ENCODE measurements at places on chromosomes 3 and 15.

GRCh38 chr15:57609805-57610529 is 18.3 kb downstream of the MYZAP start:
- no peak for DNase-seq

DNA sequence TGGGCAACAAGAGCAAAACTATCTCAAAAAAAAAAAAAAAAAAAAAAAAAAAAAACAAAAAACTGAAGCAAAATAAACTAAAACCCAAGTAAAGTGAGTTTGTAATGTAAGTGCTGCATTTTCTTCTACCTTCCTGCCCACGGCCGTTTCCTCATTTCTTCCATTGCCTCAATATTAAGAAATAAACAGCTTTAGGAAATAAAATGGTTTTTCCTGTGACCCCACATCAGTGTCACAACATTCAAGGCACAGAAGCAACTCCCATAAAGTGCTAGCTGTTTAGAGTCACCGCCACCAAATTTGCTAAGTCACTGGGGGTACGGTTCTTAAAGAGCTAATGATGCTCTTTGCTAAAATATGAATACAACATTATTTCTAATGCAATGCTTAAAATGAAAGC is 3.3 kb downstream of the PKM start:
- no peak for DNase-seq

GRCh38 chr3:131386429-131387165 is 5.0 kb downstream of the NUDT16 start:
- DNase-seq: no peak

GRCh38 chr3:185724761-185725160 is 100.1 kb downstream of the IGF2BP2 start:
- DNase-seq: no peak

DNA sequence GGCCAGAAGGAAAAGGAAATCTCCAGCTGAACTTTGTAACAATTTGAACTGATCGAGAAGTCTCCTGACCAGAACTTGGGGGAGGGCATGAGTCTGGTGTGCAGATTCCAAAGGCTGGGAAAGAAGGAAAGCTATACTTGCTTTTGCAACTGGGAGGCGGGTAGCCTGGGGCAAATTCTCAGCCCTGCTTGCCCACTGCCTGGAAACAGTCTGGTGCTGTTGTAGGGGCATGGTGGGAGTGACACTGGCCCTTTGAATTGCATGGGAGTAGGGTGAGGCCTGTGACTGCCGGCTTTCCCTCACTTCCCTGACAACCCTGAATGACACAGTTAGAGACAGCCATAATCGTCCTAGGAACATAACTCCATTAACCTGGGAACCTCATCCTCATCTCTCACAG is 114.0 kb upstream of the POU1F1 start:
- DNase-seq: no peak

DNA sequence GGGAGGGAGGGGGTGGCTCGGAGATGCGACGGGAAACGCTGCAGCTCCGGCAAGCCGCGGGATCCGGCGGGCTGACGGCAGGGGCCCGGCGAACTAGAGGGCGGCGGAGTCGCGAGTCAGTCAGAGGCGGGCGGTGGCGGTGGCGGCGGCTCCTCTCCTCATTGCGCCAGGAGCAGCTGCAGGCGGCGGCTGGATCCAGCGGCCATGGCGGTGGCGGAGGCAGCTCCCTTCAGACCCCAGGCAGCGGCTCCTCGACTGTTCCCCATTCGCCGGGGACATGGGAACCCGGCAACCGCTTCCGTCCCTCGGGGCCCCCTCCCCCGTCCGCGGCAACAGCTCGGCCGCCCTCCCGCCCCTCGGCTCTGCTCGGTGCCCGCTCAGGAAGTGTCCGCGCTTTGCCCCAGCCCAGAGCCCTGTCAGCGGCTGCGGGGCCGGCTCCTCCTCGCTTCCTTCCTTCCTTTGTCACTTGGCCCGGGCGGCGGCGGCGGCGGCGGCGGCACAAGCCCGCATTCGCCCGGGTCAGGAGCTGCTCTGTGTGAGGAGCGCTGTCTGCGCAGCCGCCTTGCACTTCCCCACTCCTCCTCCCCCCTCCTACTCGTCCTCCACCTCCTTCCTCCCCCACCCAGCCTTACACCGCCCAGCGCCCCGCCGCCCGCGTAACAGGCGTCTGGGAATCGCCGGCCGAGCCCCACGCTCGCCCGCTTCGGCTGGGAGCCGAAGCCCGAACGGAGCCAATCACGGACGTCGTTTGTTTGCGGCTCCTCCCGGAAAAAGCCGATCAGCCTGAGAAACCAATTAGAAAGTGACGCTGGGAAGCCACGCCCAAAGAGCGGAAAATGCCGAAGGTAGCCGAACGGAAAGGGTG is at the start of gene GSK3B:
Gene GSK3B (minus strand): TSS at position 537 of the 865 bp plus-strand sequence. CDS start 1,013 bp downstream, outside the sequence.
- peak; percentile 79 for DNase-seq

DNA sequence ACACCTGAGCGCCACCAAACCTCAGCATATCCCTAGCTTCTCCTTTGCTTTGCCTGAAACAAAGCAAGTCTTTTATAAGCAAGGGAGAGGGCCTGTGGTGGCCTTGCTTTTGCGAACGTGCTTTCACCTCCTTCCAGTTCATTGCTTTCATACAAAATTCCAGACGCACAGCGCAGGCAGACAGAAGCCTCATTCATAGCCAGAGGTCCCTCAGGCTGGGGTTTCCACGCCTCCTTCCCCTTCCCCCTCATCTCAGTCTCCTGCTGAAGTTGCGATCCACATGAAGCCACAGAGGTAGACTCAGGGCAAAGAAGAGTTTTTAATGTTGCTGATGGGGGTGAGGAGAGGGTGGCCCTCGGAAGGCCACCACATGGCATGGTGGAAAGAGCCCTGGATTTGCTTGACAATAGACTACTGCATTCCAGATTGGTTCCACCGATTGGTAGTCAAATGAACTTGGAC is 59.4 kb upstream of the FLNB start:
- DNase-seq: peak; percentile 40

- no peak for DNase-seq
These were observed 17.9 kb upstream of the ANKRD28 start for GRCh38 chr3:15815696-15816095.

DNA sequence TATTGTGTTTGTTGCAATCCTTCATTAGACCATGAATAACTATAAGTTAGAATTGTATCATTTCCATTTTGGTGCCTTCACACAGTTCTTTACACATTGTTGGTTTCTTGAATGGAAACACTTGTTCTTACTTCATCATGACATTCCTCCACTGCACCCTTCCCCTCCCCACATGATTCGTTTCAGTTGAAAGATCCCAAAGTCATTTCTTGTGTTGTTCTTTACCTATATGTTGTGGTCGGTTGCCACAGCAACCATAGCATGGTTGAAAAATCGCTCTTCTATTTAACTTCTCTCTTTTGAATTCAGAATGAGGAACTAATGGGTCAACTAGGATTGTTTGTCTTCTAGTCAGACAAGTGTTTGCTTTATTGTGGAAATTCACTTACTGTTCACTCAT is 103.3 kb downstream of the IL1RAP start:
- DNase-seq: no peak

DNA sequence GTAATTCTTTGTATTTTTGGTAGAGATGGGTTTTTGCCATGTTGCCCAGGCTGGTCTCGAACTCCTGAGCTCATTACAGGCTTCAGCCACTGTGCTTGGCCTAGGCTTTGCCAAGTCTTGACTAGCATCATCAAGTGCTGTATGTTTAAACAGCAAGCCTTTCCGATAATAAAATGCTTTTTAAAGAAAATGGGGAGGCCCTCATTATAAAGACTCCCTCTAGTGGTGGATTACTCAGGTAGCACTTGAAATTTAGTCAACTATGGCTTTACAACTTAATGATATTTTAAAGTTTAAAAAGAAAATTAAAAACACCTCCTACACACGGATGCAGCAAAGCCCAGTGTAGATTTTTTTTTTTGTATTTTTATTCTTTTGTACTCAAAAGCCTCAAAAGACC is 213.6 kb downstream of the GAP43 start:
- no peak for DNase-seq

GRCh38 chr3:103085465-103085864 is 650.6 kb downstream of the ZPLD1 start:
- DNase-seq: no peak
